Renal cortex interstitium (tissue), 15 donors: ENCODE measurements at places on chromosomes 2 and 18. TPM values are rescaled to one million over a fixed set of nuclear protein-coding genes. Genes with fewer than 3 reads are reported as not detected.

GRCh38 chr2:146437712-146438111 is 1407.1 kb upstream of the ACVR2A start:
- DNase-seq: no peak

- no peak for DNase-seq
Observed at GRCh38 chr2:8608411-8608954, 73.4 kb upstream of the ID2 start.

GRCh38 chr2:224753743-224754540 is 37.8 kb upstream of the CCDC195 start:
- no peak for DNase-seq

DNA sequence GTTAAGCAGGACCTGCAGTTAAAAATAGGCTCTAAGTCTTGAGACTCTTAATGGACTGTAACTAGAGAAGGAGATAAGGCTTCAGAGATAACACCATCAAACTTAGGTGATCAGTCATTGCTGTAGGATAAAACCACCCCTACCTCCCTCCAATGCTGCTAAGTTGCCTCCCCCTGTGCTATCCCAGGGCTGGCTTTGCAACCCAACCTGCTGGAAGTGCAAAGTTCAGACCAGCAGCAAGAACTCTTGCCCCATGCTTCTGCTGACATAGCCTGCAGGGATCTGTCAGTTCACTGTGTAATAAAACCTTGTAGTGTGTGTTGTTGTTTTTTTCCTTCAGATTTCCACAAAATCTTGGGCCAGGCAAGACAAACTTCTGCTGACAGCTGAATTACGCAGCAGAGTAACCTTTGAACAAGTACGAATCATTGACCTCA is 57.4 kb upstream of the EPB41L3 start:
- no peak for DNase-seq

The UGT1A3 gene
- polyA plus RNA-seq: not detected

The SPP2 gene
- not detected for polyA plus RNA-seq

The NAB1 gene
- polyA plus RNA-seq: 62.6 TPM

The SRD5A2 gene
- polyA plus RNA-seq: 0.06 TPM

The ANKRD62 gene
- 0.11 TPM for polyA plus RNA-seq

- DNase-seq: no peak
Observed at GRCh38 chr2:239744706-239745340, 280.3 kb downstream of the NDUFA10 start.

DNA sequence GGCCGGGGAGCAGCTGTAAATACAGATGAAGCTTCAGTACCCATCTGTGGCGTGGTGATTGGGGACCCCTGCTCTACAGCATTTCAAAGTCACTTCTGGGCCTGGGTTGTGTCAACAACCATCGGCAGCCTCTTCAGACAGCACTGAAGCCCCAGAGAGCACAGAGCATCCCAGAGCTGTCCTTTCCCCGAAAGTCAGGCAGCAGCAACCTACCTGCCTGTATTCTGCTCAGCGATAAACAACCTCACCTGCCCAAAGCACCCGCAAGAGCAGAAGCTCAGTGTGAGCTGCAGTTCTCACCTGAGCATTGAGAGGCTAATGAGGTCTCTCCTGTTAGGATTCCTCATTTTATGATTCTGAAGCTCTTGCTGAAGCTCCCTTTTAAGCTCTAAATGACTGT is 19.3 kb downstream of the TRABD2A start:
- no peak for DNase-seq

- peak; percentile 41 for DNase-seq
Observed at GRCh38 chr2:129619471-129619870, 360.0 kb upstream of the RAB6C start.

GRCh38 chr2:201937343-201937742 is 96.3 kb upstream of the FZD7 start:
- DNase-seq: no peak

- no peak for DNase-seq
Observed at GRCh38 chr2:36777272-36777671, 80.8 kb downstream of the VIT start.

GRCh38 chr2:180001726-180002125 is 5.4 kb downstream of the CWC22 start:
- DNase-seq: no peak

- no peak for DNase-seq
Observed at GRCh38 chr2:237731663-237732062, 66.9 kb upstream of the RBM44 start.

The OTOS gene
- polyA plus RNA-seq: 0.43 TPM

The AQP12A gene
- not detected for polyA plus RNA-seq

- no peak for DNase-seq
Observed at GRCh38 chr18:77004555-77005380, 127.8 kb downstream of the MBP start.

GRCh38 chr2:29655391-29656086 is 265.8 kb downstream of the ALK start:
- DNase-seq: no peak

The TMEM131 gene
- polyA plus RNA-seq: 46.7 TPM

- DNase-seq: no peak
Observed at GRCh38 chr18:801137-801536, 10.9 kb downstream of the YES1 start.

DNA sequence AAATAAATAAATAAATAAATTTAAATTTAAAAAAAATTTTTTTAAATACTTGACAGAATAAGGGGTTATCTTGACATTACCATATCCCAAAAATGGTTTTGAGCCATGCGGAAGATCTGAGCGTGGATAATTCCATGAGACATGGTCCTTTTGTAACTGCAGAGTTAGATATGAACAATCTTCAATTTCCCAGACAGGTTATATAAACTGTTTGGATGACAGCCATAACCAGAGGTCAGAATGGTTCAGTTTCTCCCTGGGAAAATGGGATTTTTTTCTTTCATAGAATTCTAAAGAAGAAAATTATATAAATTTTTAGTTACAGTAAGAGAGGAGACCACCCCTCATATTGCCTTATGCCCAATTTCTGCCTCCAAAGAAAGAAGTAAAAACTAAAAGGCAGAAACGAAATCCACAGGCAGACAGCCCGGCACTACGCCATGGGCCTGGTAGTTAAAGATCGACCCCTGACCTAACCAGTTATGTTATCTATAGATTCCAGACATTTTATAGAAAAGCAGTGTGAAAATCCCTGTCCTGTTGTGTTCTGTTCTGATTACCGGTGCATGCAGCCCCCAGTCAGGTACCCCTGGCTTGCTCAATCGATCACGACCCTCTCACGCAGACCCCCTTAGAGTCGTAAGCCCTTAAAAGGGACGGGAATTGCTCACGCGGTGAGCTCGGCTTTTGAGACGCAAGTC is 3.0 kb downstream of the GALM start:
- no peak for DNase-seq

The GLB1L gene
- polyA plus RNA-seq: 27.6 TPM

DNA sequence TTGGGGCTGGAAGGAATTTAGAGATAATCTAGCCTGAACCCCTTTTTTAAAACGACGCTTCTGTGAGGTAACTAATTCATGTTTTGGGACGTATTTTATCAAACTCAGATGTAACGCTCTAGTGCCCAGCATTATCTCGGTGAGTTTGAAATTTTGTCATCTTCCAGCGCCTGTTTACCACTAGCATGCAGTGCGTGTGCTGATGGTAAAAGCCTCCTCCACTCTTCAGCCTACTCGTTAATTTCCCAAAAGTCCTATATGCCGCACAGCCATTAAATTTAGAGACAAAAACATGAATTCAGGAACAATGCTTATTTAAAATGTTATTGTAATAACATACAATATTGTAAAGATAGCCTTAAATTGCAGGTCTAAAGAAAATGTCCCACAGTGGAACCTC is 2.8 kb downstream of the ZCCHC2 start:
- no peak for DNase-seq

The C1QL2 gene
- not detected for polyA plus RNA-seq

GRCh38 chr2:74037379-74037860 is 52.7 kb downstream of the TET3 start:
- DNase-seq: no peak

The ARHGAP28 gene
- polyA plus RNA-seq: 59.5 TPM

DNA sequence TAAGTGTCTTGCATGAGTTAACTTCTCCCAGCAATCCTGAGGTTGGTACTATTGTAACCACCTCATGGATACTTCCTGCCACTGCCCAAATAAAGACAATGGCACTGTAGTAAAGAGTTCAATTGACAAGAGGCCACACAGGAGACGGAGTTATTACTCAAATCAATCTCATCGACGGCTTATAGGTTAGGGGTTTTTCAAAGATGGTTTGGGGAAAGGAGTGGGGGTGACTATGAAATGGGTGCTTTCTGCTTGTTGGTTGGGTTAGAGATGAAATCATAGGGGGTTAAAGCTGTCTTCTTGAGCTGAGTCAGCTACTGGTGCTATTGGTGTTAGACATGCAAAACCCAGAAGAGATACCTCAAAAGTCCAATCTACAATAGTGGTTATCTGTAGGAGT is 1258.0 kb upstream of the ZEB2 start:
- DNase-seq: no peak

- DNase-seq: no peak
Observed at GRCh38 chr2:108612153-108612513, 77.9 kb downstream of the LIMS1 start.

DNA sequence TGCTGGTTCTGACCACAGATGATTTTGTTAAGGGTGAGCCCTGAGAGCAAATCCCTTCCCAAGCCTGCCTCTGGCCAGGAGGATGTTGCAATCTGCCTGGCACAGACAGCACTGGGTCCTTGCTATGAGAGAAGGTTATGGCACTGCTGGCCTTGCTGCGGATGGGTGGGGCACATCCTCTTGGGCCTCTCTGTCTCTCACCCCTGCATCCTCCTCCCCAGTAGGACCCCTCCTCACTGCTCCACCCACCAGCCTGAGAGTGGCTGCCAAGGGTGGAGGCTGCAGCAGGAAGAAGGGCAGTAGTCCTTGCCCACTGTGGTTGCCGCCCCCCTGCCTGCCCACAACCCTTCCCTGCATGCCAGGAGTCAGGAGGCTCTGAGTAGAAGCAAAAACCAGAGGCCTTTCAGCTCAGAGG is 180.9 kb downstream of the ZBTB7C start:
- DNase-seq: no peak

DNA sequence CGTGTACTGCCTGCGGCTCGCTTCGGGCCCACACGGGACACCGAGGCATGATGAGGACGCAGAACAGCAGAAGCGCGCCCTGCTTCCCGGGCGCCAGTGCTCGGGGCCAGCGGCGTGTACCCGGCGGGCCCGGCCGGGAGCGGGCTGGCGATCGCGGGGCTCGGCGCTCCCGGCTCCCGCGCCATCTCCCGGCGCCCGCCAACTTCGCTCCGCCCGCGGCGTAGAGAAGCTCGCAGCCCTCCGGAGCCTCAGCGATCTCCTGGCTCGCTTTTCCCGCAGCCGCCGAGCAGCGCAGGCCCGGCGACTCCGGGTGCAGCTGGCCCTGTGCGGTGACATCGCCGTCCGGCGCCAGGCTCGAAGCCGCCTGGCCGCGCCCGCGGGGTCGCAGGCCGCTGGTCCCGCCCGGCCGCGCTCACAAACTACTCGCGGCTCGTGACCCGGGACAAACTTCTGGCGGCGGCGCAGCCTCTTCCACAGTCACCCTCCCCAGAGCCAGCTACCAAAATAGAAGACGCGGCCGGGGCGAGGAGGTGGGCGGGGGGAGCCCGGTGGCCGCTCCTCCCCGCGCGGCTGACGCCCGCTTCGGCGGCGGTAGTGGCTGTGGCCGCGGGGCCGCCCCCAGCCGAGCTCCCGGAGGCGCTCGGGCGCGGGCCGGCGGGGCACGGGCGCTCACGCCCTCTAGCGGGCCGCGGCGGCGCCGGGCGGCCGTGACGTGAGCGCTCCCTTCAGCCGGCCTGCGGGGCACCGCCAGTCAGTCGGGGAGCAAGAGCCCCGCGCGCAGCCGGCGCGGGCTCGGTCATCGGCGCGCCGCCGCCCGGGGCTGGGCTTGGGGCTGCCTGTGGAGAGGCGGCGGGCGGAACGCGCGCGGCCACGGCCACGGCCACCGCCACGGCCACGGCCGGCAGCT is at the start of gene PTPRM:
TSS of gene PTPRM (plus strand) at position 750 of the 907 bp plus-strand sequence. CDS start 503 bp downstream, outside the sequence.
- DNase-seq: peak; percentile 83
